ENCODE measurements at places on chromosomes 7 and 10.
A peak's percentile ranks its signal among the peaks of the same experiment; 100 is the strongest.

DNA sequence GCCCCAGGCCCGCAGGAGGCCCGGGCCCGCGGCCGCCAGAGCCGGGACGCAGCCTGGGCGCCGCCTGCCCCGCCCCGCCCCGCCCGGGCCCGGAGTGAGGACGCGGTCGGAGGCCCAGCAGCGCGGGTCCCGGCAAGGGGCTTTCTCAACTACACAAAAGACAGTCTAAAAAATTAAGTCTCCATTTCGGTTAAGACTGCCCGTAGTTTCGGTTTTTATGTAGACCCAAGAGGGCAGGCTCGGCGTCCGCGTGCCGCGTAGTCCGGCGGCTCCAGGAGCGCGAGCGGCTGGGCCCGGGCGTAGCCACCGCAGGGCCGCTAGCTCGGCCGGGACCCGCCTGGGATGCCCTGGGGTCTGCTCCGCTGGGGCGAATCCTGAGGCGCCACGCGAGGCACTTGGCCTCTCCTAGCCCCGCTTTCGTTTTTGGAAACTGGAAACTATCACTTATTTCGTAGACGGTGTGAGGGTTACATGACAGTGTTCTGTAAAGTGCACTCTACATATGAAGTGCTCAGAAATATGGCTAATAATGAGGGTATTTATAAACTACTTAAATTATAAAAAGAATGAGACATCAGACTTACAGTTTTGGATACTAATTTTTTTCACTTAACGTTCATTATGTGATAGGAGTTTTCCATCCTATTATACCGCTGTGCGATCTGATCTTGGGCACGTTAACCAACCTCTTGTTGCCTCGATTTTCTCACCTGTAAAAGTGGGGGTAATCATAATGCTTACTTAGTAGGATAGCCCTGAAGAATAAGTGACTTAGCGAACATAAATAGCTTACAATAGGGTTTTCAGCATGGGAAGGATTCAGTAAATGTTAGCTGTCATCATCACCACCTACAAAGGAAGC lies 573 bp downstream of the BLVRA start:
- DNase-seq: peak; percentile 39

- no peak for DNase-seq
These were observed 101.1 kb downstream of the PLXNA4 start for GRCh38 chr7:132475037-132475668.

GRCh38 chr10:89554433-89554832 lies 19.0 kb upstream of the SLC16A12 start:
- DNase-seq: no peak

DNA sequence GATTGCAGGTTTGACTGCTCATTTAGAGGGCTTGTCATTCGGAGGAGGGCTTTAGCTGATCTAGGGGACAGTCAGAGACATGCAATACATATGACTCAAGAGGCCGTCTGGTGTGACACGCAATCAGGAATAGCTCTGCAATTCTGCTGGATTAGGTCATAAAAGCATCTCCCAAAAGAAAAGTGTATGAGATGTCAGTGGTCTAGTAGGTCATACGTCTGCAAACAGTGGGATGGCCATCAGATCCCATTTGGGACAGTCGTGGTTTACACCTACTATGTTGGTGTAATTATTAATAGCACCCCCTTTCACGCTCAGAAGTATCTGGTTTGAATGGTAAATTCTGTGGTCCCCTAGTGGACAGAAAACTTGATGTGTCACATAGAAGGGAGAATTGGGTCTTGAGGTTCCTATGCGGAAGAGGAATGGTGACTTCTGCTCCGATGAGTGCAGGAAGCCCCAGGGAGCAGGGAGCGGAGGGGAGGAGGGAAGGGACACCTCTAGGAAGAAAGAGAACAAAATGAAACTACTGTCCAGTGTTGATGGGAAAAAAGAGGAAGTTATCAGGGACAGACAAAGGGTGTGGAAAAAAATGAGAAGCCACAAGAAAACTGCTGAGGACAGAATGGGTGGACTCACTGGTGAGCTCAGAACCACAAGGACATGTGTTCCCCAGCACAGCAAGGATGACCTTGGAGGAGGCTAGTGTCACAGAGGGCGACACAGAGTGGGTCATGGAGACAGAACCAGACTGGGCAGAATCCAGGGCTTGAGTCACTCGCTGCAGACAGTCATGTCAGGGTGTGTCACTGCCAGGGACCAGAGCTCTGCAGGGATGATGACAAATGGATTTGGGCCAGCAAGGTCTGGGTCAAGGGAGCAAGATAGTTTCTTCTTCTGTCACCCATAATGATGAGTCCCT lies 59.9 kb downstream of the MAP3K8 start:
- DNase-seq: no peak

GRCh38 chr10:98748298-98748697 lies 301.6 kb upstream of the HPS1 start:
- DNase-seq: no peak

DNA sequence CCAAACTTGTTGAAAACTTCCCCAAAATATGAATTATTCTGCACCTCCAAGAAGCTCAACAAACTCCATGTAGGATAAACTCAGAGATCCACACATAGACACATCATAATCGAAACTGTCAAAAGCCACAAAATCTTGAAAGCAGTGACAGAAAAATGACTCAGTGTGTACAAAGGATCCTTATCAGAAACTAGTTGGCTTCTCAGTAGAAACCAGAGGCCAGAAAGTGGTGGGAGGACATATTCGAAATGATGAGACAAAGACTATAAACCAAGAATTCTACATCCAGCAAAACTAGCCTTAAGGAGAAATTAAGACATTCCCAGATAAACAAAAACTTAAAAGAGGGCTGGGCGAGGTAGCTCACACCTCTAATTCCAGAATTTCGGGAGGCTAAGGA lies 38.5 kb downstream of the MCMBP start:
- DNase-seq: no peak

DNA sequence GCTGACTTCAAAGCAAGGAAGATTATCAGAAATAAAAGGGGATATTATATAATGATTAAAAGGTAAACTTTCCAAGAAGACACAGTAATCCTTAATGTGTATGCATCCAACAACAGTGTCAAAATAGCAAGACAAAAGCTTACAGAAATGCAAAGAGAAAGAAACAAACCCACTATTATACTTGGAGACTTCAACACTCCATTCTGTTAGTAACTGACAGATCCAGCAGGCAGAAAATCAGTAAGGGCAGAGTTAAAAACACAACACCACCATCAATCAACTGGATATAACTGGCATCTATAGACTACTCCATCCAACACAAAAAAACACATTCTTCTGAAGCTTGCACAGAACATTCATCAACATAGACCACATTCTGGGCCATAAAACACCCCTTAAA lies 103.8 kb downstream of the OR13A1 start:
- DNase-seq: no peak

DNA sequence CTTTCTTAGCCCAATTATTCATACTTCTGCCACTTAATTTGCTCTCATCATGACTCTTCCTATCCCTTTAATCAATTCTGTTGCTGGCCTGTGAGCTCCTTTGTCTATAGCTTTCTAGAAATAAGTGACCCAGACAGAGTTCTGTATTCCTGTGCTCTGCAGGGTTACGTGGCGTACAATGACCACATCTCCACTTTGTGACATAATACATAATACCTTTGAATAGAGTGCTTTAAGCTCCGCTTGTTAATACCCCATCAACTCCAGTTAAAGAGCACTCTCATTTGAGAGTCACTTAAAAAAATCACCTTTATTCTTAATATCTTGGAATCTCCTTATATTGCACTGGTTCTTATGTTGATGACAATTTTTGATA lies 619.0 kb downstream of the PARD3 start:
- DNase-seq: no peak

DNA sequence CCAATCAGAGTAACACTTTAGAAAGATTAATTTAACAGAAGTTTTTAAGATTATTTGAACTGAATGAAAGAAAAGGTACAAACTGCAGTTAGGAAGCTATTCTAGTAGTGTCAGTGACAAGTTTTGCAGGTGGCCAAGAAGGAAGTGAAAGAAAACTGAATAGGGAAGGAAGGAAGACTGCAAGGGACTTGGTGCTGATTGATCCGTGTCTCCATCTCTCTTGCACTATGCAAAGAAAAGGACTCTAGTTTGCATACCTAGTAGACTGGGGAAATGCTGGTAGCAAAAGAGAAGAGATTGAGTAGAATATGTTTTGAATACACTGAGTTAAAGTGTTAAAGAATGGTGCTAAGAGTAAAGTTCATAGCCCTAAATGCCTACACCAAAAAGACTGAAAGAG lies 33.0 kb downstream of the OR6V1 start:
- DNase-seq: no peak

GRCh38 chr10:5518143-5518542 lies 6.6 kb upstream of the CALML3 start:
- peak; percentile 84 for DNase-seq

DNA sequence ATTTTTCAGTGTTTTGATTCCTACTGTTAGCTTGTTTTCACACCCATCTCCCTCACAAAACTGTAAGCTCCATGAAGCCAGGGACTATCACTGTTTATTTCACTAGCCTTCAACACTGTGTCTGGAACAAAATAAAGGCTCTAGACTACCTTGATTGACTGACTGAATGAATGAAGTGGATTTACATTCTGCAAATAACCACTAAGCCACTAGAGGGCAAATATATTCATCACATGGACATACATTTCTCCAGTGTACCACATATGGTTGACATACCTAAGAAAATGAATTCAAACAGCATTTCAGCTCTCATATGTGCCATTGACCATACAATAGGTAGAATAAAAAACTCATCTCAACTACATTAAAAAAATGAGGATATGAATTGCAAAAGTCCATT lies 185.9 kb downstream of the RAB11FIP2 start:
- DNase-seq: peak; percentile 2

GRCh38 chr7:39709768-39710311 lies 86.5 kb downstream of the RALA start:
- DNase-seq: peak; percentile 65

GRCh38 chr10:106582291-106582690 lies 582.2 kb downstream of the SORCS1 start:
- DNase-seq: no peak

- peak; percentile 26 for DNase-seq
These were observed 451 bp downstream of the SRRT start for GRCh38 chr7:100875356-100875751.

DNA sequence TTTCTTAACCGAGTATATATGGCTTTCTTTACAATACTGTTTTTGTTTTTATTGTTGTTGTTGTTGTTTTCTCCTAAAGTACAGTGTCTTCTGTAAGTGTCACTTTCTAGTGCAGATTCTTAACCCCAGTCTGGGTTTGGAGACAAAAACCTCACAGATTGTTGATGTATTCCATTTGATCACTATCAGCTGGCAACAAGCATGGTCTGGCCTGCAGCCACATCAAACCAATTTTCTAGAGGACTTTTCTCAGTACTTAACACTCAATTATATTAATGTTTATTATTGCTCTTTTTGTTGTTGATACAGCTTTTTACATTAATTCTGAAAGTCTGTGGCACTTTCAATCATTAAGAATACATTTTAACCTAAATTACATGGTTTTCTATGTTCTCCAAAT lies 17.1 kb downstream of the LRRN3 start:
- DNase-seq: no peak

DNA sequence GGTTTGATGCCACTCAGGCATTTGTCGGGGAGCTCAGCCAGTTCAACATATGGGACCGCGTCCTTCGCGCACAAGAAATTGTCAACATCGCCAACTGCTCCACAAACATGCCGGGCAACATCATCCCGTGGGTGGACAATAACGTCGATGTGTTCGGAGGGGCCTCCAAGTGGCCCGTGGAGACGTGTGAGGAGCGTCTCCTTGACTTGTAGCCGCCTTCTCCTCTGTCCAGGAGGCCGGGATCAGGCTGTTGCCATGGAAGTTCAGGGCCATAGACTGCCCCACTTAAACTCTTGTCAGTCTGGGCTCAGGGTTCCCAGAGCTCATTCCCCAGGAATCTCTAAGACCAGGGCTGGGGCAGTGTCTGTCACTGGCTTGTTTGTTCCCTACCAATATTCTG lies 11.3 kb downstream of the NPTX2 start:
- DNase-seq: no peak

DNA sequence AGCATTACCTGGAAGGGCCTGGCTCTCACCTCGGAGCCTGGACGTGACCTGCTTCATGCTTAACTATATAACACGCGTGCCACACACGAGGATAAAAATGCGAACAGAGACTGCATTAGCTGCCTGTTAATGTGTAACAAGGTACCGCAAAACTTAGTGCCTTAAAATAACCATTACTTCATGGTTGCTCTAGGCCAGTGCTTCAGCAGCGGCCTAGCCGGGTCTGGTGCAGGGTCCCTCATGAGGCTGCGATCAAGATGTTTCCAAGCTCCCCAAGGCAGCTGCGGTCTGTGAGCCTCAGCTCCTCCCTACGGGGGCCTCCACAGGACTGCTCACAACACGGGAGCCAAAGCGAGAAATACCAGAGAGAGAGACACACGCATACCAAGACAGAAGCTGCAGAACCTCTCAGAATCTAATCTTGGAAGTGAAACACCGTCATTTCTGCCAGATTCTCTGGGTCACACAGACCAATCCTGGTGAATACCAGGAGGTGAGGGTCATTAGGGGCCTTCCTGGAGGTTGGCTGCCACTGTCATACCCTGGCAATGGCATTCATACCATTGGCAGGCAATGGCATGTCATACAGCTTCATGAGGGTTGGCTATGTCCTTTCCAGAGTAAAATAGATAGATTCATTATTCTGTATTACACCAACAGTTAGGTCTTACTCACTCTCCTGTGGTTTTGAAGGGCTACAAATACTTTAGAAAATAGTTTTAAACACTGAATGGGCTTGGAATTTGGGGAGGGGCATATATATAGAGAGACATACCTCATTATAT lies 94.5 kb downstream of the HIPK2 start:
- DNase-seq: no peak

DNA sequence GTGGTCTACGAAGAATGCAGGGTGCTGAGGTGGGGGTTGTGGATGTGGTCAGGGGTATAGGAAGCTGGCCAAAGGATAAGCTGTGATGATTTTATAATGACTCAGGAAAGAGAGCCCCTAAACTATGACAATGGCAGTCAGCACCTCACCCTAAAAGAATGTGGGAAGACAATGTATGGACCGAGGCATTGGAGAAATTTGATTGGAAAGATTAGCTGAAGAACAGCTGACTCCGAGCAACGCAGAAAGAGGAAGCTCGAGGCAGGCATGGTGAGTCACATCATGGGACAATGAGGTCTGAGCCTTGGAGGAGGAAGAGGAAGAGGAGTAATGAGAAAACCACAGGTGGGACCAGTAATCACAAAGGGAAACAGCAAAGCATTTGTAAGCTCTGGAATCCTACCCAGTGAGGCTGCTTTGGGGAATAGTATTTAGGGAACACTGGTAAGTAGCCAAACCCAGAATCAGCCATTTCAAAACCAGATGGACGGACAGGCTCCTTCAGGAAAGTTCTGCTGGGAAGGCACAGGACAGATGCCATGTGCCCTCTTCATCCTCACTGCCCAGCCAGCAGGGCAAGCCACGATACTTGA lies 295.4 kb downstream of the PRPF18 start:
- DNase-seq: no peak

- no peak for DNase-seq
These were observed 107.5 kb upstream of the ANLN start for GRCh38 chr7:36281945-36282717.

GRCh38 chr7:101058355-101058754 lies 26.9 kb upstream of the TRIM56 start:
- no peak for DNase-seq

GRCh38 chr10:98519841-98520240 lies 73.1 kb upstream of the HPS1 start:
- DNase-seq: peak; percentile 4

GRCh38 chr10:79028451-79029010 lies 40.2 kb upstream of the ZMIZ1 start:
- DNase-seq: no peak

- DNase-seq: no peak
These were observed 7.9 kb downstream of the GTF2I start for GRCh38 chr7:74665296-74665938.
